NT2/D1 (cell line): ENCODE measurements at places on chromosomes 4 and X.

DNA sequence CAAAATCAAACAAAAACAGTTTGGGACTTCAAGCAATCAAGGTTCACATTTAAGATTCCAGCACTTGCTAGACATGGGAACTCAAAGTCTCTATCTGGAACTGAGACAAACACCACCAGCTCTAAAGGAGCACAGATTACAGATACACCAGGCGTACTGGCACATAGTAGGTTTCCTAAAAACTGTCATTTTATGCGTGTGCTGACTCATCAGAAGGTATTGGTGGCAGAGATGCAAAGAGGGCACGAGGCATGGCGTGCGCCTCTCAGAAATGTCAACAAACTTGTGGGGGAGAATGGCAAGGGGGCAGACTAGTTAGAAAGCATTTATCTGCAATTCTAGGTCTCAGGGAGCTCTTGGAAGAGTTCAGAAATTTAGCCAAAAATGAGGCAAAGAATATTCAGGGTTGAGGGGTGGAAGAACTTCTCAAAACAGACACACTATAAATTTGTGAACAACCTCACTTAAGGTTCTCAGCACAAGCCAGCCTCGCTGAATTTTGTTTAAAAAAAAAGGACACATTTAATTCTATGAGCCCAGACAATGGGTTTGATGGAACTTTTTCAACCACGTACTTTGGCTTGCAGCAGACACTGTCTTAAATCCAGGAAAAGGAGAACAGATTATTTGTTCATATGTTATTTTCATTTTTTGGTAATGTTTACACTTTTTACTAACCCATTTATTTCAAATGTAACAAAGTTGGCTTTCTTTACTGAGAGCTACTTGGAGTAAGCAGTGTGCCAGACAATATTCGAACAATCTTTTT is 100.0 kb downstream of the SHISA3 start:
- DNase-seq, result no peak

- DNase-seq, result no peak
Measured at GRCh38 chr4:84324303-84325245, 174.5 kb downstream of the NKX6-1 start.

DNA sequence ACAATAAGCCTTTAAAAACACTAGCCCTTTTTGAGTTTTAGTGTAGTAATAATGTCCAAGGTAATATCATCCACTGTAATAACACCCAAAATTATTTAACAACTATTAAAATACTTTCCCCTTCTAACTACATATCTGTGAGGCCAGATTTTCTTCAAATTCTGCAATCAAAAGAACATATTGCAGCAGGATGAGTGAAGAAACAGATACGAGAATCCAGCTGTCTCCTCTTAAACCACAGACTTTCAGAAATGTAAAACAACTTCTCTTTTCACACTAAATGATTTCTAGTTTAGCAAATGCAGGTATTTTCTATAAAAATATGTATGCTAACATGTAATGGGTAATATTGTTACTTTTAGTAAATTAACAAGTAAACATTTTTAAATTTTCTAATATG is 148.9 kb downstream of the PRDM5 start:
- no peak for DNase-seq

- peak; percentile 15 for DNase-seq
Measured at GRCh38 chr4:180028682-180029081, 2214.5 kb upstream of the TENM3 start.

- DNase-seq, result no peak
Measured at GRCh38 chr4:78661921-78662521, 110.5 kb downstream of the ANXA3 start.

GRCh38 chr4:34486461-34487363 is 1757.6 kb downstream of the ARAP2 start:
- DNase-seq, result no peak

- no peak for DNase-seq
Measured at GRCh38 chr4:108700081-108700757, 49.8 kb downstream of the OSTC start.

- DNase-seq, result no peak
Measured at GRCh38 chr4:87365348-87365747, 25.6 kb downstream of the HSD17B11 start.

- no peak for DNase-seq
Measured at GRCh38 chr4:31125496-31125895, 405.3 kb downstream of the PCDH7 start.

DNA sequence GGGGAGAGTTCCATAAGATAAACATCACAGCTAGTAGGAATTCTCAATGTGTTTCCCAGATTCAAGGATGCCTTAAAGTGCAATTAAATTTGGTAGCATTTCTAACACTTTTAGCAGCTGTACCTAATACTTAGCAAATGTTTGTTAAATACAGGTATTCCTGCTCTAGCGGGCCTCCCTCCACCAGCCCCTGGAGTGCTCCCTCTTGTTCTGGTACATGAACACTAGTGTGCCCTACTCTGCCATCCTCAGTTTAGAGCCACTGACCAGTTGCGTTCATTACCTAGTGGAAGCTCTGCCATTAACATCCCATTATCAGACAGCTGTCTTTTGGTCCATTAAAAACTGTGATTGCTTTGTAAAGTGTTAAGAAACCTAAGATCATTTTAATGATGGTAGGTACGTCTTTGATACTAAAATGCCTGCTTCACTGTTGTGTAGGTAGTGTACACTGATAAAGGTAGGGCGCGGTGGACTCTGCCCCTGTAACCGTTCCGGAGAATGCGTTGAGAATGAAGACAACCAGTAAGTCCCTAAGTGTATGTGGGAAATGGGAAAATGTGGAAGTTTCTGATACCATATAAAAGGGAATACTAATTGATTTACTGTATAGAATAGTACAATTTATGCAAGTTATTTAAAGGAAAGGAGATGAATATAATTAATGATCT is 21.7 kb downstream of the KIAA0232 start:
- no peak for DNase-seq

GRCh38 chr4:118994030-118994429 is 105.4 kb downstream of the SYNPO2 start:
- no peak for DNase-seq

DNA sequence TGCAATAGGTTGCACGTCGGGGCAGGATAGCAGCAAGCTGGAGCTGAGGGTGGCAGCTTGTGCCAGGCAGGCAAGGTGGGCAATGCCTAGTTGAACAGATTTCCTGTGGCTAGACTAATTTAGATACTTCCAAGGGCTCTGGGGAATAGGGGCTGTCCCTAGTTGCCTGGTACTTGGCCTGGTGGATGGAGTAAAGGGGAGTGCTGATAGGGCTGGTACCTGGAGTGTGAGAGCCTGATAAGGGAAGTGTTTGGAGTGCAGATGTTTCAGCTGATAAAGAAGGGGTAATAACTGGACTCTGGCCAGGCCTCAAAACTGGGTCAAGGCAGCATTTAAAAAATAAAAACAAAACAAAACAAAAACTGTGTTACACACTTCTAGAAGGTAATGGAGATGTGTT is 665.5 kb downstream of the CCSER1 start:
- DNase-seq, result no peak

DNA sequence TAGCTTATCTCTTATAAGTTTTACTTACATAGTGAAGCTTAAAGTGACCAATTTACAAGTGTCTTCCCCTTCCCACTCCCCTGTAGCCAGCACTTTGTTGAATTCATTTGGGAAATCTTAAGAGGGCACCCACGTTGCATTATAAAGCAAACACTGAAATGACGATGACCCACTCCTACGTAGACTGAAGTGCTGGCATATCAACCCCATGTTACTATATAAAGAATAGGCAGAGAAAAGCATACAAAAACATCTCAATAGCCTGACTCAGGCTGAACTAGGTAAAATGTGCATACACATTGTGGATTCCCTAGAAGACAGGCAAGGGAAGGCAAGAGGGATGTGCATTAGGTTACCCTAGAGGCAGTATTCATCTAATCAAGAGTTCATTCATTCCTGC is 313.4 kb downstream of the TENM3 start:
- no peak for DNase-seq
